ENCODE measurements at places on chromosomes 2 and 18.

DNA sequence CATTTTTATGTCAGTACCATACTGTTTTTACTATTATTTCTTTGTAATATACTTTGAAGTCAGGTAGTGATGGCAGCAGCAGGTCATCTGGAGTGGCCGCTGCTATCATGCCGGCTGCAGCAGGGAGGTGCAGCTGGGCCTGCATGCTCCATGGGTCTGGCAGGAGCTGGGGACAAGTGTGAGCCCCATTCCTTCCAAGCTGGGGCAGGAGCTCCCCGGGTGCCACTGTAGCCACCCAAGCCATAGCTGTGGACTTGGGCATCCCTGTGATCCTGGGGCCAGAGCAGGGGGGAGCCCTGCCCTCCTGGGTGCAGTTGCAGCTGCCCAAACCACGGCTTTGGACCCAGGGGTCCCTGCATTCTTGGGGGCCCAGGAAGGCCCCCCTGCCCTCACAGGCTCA, 59.2 kb downstream of the CSRNP3 start:
- no peak for DNase-seq

DNA sequence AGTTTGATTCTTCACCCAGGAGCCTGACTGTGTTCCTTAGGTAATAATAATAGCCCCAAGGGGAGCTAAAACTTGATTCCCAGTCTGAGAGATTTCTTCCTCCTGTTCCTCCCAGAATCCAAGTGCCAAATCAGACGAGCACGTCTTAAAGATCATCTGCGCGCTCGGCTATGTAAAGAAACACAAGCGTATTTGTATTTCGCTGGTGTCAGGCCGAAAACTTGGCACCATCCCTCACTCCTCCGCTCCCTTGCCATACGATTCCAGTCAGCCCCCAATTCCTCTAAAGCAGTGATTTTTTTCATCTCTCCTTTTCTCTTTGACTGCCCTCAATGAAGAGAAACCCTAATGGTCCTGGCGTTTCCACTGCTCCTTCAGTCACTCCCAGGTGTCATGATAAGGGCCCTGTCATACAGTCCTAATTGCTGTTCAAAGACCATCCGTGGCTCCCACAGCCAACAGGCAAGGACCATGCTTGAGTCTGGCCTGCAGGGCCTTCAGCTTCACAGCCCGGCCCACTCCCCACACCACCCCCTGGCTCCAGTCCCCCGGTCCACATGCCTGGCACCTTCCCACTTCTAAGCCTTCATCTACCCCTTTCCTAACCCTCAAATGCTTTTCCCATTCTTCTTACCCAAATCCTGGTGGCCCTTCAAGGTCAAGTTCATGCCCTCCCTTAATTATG, 130.8 kb upstream of the ID2 start:
- DNase-seq = no peak

DNA sequence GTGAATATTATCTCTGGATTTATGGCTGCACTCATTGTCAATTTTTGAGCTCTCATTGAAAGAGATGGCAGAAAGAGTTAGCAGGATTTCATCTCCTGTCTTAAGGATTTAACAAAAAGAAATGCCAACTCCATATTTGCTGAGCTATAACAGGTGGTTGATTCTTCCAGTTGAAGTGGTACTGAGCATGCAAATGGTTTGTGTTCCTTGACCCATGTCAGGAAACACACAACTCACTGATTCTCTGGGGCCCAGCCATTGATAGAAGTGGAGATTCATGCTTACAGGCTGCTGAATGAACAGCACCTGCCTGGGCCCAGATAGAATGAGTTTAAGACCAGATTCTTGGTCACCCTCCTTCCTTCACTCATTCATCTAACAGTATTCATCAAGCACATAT, 128.8 kb downstream of the CERS6 start:
- no peak for DNase-seq

DNA sequence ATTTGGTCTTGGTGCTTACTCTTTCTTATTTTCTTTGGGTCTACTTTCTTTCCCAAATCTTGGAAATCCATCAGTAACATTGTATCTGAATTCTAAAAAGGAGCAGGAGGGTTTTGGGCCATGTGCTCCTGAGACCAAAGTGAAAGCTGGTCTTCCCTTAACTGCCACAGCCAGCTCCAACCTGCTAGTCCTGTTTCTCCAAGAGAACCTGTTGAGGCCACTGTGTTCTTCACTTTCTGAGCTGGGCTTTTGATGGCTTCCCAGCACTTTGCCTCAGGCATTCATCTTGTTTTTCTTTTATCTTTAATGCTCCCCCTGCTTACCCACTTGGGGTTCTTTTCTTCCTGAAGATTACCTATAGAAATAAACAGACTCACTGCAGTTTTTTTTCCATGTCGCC, 53.3 kb downstream of the ARHGAP28 start:
- DNase-seq = no peak

DNA sequence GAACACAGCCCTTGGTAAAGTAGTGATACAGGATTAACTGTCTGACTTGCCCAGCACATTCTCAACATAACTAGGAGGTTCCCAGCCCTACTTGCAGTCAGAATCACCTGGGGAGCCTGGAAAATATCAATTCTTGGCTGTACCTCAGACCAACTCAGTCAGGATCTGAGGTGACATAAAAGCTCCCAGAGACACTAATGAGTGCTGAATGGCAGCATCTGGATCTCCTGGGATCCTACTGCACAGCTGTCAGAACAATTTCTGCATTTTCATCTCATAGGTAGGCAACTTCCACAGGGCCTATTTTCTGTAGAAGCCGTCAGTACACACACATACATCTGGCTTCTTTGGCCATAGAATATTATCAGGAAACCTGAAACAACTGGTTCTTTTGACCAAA, 138.8 kb downstream of the MYO5B start:
- no peak for DNase-seq

GRCh38 chr2:182550234-182550633, 123.4 kb upstream of the PDE1A start:
- DNase-seq = no peak

- DNase-seq = no peak
Observed at GRCh38 chr2:232028071-232028470, 66.6 kb downstream of the DIS3L2 start.

DNA sequence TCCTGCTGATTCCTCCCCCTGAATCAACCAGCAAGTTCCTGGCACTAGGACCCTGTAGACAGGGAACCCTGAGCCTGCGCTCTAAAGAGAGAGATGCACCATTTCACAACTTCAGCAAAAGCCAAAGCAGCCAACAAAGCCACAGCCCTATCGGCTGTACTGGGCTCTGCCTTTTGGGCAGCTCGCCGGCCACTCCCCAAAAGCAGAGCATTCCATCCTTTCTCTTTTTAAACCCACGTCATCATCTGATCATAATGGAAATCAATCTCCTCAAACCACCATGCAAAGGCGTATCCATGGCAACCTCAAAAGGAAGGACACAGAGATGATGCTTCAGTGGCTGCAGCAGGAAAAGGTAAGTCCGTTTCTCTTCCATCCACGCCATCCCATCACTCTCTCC, 5.3 kb upstream of the DCTN1 start:
- no peak for DNase-seq

DNA sequence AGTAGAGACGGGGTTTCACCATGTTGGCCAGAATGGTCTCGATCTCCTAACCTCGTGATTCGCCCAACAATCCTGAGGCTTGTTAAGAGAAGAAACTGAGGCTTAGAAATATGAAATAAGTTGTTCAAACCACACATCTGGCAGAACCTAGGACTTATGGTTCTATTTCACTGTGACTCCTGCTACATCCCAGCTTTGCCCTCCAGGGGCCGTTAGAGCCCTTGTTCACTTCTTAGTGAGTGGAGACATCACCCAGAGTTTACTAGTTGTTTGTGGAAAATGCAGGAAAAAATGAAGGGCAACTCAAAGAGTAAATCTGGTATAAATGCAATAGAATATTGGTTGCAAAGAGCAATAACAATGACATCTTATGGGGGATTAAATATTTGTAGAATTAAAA, 43.9 kb downstream of the MARCHF4 start:
- no peak for DNase-seq

GRCh38 chr18:3104190-3105054, 91.5 kb upstream of the LPIN2 start:
- no peak for DNase-seq

DNA sequence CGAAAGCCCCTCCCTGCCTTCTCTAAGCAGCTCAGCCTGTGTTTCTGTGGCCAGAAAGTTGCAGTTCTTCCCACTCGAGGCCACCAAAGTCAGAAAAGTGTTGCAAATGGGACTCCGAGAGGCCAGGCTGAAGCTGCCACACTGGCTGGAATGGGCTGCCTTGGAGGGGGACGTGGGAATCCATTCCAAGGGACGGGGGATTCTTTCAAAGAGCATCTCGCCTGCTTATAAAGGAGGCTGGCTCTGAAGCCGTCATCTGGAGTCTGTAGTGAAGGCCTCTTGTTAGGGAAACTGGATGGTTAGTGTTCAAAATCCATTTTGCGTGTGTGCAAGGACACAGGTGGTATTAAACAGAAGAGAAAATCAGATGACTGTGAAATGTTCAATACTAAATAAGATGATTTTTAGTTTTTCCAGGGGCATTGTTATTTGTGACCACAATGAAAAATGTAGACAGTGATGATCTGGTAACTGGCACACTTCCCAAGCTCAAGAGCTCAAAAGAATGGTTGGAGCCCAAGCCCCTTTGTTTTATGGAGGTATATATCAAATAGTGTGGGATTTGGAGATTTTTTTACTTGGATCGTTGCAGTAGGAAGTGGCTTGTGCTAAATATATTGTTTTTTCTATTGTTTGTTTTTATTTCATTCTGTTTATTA, 782 bp downstream of the FAM228B start:
- DNase-seq = no peak

DNA sequence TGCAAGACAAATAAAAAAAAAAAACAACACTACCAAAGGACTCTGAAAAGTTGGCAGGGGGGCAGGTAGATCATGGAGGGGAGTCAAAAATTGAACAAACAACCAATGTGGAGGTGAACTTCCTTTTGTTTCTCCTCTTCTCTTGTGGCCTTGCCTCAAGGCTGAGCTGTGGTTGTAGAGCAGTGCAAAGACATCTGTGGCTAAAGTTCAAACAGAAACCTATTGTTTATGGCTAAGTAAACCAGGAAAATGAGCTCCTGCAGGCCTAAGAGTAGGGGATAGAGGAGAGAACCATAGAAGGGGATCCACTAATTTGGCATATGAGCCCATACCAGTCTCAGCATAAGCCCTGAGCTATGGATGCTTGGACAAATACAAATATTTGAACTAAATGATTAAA, 40.2 kb upstream of the EGR4 start:
- DNase-seq = no peak

- no peak for DNase-seq
Observed at GRCh38 chr18:47936952-47937351, 6.5 kb upstream of the SMAD2 start.

DNA sequence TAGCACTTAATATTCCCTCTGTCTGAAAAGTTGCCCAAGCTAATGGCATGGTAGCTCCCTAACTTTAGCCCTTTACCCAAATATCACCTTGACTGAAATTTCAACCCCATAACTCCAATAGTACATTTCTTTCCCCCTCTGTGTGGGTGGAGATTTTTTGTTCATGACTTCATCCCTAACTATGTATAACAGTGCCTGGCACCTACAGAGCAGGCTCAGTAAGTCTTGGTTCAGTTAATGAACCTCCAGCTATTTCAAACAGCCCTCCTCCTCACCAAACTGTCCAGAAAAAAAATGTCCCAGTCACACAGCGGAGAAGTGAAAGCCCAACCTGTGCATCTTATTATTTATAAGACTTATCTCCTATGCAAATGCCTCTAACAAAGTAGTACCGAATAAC, 18.6 kb downstream of the BUB1 start:
- DNase-seq = no peak

GRCh38 chr2:166637051-166637450, 143.0 kb upstream of the SCN7A start:
- DNase-seq = no peak

- no peak for DNase-seq
Observed at GRCh38 chr2:159045545-159046454, 77.4 kb downstream of the TANC1 start.

DNA sequence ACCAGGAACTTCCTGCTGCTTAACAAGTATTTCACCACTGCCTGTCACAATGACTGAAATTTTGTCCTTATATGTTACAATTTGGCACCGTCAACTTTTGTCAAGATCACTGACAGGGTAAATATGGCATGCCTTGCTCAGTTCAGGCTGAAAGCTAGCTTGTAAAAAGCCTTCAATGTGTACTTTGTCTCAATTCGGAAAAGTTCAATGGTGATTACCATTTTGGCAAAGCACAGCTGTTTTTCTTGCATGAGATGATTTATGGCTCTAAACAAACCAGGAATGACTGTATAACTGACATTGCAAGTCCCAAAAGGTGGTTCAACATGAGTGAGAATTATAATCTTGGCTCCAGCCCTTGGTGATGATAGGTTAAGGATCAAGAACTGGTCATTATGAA, 1255.2 kb downstream of the CNTNAP5 start:
- DNase-seq = no peak

- no peak for DNase-seq
Observed at GRCh38 chr2:164779383-164780057, 62.1 kb downstream of the COBLL1 start.

DNA sequence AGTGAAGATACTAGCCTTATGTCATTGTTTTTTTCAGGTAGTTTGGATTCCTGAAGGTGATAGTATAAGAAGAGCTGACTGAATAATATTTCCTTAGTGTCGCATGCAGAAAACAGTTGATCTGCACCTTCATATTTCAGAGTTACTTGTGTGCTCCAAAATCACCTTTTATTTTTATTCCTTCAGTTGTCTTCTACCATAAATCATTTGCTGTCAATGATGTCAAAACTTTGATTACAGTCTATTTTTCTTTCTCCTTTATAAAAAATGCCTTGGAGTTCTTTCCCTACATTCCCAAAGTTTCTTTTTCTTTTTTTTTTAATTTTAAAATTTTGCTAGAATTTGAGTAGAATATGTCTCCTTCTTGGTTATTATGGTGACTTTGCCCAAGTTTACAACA, 142.3 kb downstream of the GULP1 start:
- DNase-seq = no peak

DNA sequence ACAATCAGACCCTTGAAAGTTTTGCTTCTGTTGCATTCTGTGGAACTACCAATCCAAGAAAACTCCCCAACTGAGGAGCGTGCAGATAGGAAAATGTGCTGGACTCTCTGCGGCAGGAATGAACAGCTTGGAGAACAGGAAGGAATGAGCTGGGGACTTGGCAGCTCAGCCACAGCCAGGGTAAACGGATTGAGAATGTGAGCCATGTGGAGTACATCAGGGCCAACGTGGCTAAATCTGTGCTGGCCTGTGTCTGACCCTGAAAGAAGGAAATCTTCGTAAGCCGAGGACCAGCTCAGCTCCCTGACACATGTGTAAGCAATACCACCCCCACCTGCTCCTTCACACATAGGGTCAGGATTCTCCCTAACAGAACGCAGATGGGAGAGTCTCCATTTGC, 1023.7 kb downstream of the BCL11A start:
- DNase-seq = no peak

DNA sequence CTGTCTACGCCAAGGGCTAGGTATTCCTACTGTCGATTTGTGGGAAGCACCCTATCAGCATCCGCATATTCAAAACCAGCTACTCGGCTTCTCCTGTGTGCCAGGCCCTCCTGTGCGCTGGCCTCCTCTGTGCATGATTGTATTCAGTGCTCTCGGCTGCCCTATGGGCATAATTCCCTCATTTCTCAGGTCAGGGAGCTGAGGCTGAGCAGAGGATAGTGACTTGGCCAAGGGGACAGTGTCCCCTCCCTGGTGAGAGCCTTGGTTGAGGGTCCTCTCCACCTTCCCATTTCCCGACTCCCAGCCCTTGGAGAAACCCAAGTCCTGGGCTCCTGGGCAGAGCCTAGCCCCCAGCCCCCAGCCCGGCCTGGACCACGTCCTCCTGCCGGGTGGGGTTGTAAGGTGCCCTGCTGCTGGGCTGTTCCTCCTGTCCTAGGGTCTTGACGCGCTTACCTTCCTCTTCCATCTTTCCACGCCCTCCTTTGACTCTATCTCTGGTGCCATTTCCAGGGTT, 6.3 kb upstream of the HS6ST1 start:
- DNase-seq = no peak
